Stimulated activated CD4-positive, alpha-beta T cell treated with anti-CD3 and anti-CD28 coated beads, Interleukin-1b, Interleukin-23, amount 100 ng/mL, for 1 hour (primary cell): ENCODE measurements at places on chromosomes 7 and 10.

GRCh38 chr10:126930131-126930882 lies 25.1 kb downstream of the DOCK1 start:
- no peak for DNase-seq

DNA sequence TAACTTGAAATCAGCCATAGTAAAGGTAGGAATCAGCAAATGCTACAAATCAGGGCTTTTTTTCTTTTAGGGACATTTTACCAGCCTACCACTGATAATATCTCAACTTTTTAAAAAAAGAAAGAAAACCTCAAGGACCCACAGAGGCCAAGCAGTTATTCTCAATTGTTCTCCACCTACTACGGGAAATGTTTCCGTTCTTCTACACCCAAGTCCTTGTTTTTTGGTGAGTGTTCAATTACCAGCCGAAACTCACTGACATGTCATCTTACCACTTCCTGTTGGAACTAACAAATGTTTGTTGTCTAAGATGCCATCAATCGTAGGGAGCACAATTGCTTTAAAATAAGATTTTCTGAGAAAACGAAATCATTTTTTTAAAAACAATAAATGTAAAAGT lies 50.2 kb upstream of the CDK1 start:
- no peak for DNase-seq

- no peak for DNase-seq
Observed at GRCh38 chr7:117014099-117014656, 60.9 kb downstream of the ST7 start.

- peak; percentile 28 for DNase-seq
Observed at GRCh38 chr7:150962553-150963399, 15.3 kb downstream of the KCNH2 start.

DNA sequence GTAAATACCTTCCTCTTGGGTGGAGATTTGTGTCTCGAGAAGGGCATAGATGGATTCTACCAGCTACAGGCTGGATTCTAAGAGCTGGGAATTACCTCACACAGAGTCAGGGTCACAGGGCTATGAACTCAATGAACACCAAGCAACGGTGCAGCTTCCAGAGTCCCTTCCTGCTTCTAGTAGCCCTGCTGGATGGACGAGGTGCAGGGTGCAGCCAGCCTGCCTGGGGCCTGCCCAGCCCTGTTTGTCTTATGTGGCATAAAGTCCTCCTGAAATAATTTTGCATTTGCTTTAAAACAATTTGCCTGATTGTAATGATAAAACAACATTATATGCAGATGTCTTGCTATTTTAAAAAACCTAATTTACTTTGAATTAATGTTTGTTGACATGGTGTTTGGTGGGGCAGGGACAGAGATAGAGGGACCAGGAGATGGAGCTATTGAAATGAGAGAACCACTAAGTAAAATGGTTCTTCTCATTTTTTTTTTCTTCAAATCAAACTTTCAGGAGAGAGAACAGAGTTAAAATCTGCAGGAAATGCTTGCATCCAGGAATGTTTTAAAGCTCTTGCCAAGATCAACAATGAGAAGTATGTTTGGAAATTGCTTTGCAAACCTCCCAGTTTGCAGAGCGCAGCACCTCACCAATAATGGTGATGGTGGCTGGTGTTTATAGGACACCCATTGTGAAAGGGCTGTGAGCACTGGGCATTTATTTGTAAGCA lies 305.4 kb upstream of the PODXL start:
- no peak for DNase-seq

- no peak for DNase-seq
Observed at GRCh38 chr10:99296605-99297004, 32.6 kb upstream of the CNNM1 start.

- no peak for DNase-seq
Observed at GRCh38 chr10:96319754-96320474, 15.7 kb downstream of the DNTT start.

- DNase-seq, result no peak
Observed at GRCh38 chr10:102185811-102186527, 33.8 kb downstream of the NOLC1 start.

- DNase-seq, result no peak
Observed at GRCh38 chr7:12747687-12748306, 60.4 kb downstream of the ARL4A start.

- no peak for DNase-seq
Observed at GRCh38 chr10:86372784-86373239, 6.2 kb upstream of the GRID1 start.

DNA sequence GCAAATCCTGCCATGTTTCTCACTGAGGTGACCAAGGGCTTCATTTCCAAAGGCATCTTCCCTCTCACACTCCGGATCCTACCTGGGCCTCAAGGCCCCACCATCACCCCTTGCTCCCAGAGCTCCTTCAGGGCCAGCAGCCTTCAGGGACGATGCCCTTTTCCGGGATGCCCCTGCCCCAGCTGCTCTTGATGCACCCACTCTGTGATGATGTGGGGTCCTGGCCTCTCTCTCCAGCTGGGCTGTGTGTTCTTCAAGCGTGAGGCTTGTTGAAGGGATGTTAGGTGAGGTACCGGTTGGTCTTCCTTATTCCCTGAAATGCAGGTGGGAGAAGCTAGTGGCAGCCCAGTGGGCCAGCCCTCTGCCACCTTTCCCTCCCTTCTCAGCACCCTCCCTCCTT lies 18.4 kb upstream of the SLC18A2 start:
- no peak for DNase-seq

DNA sequence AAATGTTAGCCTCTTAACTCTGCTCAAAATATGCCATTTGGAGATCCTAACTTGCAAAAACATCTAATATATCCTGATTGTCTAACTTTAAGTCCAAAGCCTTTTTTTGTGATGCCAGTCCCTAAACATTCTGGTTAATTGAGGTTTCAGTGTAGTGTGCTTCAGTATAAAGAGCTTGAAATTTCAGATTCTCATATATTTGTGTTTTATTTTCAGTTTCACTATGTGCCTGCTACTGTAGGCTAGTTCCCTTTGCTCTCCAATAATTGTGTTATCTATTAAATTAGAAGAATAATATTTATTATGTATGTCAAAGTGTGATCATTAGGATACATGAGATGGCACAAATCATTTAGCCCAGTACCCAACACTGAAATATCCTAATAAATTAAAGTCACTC lies 1361.2 kb downstream of the XPNPEP1 start:
- DNase-seq, result no peak

DNA sequence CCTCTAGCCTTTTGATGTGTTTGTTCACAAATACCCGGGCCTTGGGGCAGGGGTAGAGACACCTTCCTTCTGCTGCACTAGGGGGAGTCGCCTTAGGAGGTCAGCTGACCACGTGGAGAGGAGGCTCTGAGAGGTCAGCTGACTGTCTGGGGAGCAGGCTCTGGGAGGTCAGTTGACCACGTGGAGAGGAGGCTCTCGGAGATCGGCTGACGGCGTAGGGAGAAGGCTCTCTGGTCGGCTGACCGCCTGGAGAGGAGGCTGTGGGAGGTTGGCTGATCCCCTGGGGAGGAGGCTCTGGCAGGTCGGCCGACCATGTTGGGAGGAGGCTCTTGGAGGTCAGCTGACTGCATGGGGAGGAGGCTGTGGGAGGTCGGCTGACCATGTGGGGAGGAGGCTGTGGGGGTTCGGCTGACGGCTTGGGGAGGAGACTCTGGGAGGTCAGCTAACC lies 59.6 kb upstream of the LYZL1 start:
- DNase-seq, result no peak

- no peak for DNase-seq
Observed at GRCh38 chr7:94179466-94179865, 175.3 kb upstream of the BET1 start.

GRCh38 chr10:15718694-15719048 lies 1.1 kb downstream of the ITGA8 start:
- DNase-seq, result no peak

- no peak for DNase-seq
Observed at GRCh38 chr10:125491381-125491780, 191.6 kb downstream of the TEX36 start.

DNA sequence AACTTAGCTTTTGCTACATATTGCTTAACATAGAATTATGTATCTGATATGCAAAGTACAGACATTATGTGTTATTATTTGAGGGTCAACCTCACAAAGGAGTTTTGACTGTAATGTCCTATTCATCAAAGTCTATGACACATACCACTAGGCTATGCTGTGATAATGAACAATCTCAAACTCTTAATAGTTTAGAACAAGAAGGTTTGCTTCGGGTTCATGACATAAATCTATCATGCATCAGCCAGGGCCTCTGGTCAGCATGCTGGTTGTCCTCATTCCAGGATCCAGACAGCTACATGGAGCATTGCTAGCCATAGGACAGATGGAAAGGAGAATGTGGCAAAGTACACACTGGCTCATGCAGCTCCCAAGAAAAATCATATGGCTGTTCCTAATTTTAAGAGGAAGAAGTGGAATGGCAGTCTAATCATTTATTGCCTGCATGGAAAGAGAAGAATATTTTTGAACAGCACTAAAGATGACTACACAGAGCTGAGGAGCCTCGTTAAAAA lies 332.1 kb downstream of the GPR158 start:
- no peak for DNase-seq

DNA sequence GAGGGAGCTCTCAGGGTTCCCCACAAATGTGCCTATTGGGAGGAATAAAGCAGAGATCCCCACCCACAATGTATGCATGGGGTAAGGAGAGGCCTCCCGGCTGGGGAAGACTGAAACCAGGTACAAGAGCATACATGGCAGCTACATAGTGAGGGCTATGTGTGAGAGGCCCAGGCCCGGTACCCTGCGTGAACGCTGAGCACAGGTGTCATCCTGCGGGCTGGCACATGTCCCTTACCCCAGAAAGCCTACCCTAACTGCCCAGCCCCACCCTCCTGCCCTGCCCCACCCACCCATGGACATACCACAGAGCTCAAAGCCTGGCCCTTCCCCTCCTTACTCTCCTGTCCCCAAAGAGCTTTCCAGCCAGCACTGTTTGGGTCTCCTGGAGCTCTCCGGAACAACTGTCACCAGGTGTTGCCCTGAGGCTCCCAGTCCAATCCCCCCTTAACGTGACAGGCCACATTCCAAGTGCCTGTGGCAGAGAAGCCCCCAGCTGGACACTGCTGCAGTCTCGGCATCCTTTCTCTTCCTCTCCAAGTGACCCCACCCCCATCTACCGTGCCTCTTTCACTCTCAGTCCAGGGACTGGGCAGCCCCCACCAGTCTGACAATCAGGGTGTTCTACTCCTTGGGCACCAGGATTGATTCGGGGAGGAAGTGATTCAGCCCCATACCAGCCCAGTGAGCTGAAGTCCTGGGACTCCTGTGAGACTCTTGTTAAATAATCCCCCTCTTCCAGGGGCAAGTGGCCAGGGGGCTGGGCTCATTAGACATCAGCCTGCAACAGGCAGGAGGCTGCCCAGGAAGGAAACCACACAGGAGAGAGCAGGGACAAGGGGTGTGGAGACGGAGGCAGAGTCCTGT lies 19.6 kb downstream of the GRID1 start:
- no peak for DNase-seq

DNA sequence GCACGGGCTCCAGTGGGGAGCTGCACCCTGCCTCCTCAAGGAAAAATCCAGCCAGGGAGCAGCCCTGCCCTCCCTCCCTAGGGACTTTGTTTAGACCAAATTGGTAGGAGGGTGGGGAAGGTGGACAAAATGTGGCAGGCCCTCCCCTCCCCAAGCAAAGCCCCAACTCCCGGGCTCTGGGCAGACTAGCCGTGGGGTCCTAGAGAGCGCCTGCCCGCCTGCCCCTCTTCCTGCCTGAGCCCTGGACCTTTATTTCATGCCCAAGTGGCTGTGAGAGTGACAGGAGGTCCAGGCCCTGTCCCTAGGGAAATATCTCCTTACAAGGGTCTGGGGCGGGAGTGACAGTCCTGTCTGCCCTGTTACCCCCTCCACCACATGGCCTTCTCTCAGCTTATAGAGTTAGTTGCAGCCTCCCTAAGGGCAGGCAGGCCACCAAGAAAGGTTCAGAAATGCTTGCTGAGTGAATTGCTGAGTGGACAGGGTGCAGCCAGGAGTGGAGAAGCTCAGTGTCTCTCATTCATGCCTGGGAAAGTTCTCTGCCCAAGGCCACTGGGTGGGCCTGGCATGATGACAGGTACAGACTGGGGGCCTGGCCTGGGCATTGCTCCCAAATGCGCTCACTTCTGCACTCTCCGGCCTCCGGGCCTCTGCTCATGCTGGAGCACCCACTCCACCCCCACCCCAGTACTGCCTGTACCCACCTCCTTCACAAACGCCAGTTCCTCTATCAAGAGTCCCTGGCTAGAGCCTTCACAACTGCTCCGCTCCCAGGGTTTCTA lies 25.2 kb downstream of the DNAJB12 start:
- no peak for DNase-seq

DNA sequence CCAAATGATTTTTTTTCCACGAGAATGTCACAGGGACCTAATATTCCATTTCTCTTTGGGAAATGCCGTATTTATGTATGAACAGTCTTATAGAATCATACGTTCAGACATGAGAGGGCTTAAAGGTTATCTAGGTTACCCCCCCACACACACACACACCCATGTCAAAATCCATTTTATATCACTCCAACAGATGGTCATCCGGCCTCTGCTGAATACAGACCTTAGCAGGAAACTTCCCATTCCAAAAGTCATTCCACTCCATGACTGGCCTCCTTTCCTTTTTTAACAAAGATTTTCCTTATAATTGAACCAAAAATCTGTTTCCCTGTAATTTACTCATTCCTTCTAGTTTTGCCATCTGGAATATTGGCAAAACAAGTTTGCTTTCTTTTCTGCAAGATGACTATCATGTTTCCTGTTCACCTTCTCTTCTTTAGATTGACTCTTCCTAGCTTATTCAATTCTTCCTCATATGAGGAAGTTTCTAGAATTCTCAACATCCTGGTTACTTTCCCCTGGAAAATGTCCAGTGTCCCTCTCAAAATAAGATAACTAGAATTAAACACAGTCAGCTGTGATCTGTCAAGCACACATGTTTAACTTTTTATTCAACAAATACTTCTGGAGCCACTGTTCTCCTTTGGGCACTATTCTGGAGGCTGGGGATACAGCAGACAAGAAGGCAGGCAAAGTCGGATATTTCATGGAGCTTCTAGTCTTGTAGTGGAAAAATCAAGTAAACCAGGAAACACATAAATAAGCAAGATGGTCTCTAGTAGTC lies 276.5 kb upstream of the LRGUK start:
- no peak for DNase-seq

- no peak for DNase-seq
Observed at GRCh38 chr10:31148951-31149350, 117.3 kb upstream of the ZNF438 start.

DNA sequence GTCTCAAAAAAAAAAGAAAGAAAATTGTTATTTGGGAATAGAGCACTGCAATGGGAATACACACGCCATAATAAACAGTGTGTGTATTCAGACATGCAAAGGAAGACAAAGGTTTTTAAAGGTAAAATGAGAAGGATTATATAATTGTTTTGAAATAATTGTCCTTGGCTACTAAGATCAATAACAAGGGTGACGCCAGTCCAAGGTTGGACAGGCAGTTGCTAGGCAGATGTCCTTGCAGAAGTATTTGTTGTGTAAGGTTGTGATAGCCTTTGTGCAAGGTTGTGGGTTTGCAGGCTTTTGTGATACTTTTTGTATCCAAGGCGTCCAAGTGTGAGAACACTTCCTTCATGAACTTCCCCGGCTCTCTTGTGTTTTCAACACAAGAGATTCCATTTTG lies 72.3 kb upstream of the PRLHR start:
- no peak for DNase-seq
